Right cardiac atrium (tissue), 5 donors: ENCODE measurements at places on chromosomes 12 and 14. TPM values are rescaled to one million over a fixed set of nuclear protein-coding genes. Genes with fewer than 3 reads are reported as not detected.

DENND5B gene
- 37.1 TPM for total RNA-seq

DNA sequence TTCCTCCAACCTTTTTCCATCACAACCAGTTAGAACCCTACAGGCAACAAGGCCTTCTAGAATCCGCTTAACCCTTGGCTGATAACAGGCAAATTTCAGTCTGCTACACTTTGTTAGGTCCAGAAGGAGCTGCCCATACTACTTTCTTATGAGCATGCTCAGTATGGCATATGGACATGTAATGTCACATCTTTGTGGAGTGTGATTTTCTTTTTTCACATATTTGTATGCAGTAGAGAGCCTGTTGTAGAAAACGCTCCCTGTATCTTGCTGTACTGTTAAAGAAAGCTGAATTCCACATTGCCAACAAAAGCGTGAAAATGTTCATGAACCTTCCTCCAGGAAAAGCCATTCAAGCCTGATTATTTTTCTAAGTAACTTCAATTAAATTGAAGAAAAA is 196.5 kb downstream of the SLC41A2 start:
- DNase-seq: no peak

DNA sequence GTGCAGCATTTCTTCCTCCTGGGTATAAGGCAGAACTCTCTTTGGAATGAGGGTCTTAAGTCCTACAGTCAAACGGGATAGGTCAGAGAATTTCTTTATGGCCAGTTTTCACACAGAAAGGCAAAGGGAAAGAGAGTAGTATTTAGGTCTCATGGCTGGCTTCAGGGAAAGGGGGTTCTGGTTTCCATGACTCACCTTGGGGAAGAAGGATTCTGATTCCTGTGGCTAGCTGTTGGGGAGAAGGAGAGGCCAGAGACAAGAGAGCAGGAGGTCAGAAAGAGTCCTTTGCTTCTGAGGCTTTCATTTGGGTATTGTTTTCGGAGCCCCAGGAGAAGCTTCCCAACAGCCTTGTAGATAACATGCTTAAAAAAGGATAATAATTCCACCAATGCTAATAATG is 332.5 kb downstream of the NPAS3 start:
- DNase-seq: no peak

DNA sequence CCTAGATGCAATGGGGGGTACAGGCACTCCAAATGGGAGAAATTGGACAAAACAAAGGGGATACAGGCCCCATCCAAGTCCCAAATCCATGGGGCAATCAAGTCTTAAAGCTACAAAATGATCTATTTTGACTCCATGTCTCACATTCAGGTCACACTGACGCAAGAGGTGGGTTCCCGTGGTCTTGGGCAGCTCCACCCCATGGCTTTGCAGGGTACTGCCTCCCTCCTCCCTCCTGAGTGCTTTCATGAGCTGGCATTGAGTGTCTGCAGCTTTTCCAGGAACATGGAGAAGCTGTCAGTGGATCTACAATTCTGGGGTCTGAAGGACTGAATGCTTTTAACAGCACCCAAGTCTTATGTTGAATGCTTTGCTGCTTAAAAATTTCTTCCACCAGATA is 274.5 kb upstream of the LRIG3 start:
- no peak for DNase-seq
